Uterus (tissue), 4 donors: ENCODE measurements at places on chromosomes 16 and 17.

DNA sequence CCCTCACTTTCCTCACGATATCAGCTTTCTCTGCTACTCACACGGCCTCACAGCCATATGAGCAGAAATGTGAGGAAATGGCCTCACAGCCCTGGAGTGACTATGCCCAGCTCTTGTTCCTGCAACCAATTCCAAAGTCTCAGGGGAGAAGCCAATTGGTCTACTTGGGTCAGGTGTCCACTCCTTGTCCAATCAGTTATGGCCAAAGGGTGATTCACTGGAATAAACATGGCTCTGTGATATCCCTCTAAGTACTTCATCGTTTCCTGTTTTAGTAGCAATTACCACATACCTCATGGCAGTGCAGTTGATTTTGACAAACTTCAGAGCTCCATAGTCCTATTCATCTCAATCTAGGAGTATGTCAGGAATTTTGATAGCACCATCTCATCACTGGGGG is 195.4 kb downstream of the KATNIP start:
- no peak for DNase-seq

DNA sequence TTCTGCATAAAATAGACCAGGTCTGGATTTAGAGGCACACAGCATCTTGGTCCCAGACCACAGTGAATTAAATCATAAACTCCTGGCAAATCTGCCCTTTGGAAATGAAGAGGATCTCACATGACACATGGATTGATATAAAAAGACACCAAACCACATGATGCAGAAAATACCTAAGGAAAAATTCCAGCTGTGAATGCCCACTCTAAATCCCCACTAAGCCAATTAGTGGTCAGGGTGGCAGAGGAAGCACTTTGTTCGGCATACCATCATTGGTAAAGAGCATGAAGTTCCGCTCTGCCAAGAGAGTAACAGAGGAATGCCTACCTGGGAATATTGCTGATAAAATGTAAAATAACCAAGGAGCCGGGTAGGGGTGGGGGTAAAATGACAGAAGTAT is 32.4 kb upstream of the NOL11 start:
- no peak for DNase-seq

GRCh38 chr16:593406-593805 is 3.5 kb downstream of the RAB40C start:
- DNase-seq: no peak

DNA sequence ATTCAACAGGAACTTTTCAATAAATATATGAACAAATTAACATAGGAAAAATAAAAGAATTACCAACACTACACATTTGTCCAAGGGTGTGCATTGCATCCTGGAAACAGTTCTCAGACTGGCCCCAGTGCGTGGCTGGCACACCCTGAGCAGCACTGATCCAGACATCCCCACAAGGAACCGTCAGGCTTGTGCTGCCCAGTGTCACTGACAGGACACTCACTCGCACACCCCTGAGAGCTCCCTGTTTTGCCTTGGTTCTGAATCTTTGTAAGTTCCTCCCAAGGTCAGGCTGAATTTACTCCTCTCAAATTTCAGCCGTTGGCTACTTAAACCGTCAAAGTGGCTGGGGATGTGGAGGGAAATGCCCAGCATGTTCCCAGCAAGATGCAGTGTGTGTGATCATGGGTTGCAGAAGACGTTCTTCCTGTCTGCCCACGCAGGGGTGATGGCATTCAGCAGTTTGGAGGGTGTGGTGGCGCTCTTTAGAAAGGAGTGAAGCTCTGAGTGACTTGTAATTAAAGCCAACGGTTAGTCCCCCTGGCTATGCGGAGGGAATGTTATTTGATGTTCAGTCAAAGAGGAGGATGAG is 1.7 kb downstream of the MT2A start:
- peak; percentile 47 for DNase-seq

DNA sequence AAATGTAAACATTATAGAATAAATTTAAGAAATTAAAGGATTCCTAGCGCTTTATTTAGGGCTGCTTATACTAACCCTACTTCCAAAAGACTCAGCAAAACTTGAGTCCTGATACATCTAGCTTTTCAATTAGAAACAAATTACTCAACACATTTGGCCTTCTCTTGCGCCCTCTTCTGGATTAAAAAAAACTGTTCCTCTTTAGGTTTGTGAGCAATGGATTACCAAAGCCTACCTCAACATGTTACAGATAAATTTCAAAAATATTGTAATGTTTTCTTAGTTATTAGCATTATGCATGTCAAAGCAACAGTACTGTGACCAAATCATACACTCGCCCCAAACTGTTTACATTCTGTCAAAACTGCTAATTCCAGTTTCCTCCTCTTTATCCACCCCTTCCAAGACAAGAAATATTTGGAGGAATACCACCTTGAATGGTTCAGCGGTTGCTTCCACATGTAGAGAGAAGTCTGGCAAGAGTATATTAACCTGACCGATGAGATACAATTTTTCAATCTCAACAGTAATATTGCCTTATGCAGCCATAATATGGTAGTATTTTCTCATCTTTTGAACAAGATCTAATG is 2.7 kb downstream of the NUFIP2 start:
- no peak for DNase-seq

DNA sequence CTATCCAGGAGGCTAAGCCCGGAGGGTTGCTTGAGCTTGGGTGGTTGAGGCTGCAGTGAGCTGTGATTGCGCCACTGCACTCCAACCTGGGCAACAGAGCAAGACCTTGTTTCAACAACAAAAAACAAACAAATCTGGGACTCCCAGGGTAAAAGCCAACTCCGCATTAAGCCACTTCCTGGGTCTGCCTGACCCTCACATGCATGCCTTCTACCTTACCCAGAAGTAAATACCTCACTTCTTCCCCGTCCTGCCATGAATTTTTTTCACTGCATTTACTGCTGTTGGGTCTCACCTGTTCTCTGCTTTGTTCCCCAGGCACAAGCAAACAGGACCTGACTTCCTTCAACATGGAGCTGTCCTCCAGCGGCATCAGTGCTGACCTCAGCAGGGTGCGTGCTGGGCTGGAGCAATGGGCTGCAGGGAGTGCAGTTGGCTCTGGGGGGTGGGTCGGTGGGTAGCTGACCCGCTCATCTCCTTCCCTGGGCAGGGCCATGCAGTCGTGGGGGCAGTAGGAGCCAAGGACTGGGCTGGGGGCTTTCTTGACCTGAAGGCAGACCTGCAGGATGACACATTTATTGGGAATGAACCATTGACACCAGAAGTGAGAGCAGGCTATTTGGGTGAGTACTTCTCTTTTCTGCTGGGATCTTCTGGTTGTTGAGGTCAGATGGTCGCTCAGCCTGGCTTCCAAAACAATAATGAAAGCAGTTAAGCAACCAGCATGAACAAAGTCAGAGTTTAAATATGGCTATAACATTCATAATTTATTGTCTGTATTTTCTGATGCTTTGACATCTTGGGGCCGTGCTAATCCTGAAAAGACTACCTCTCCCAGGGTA is 16.4 kb downstream of the ITGAL start:
- no peak for DNase-seq

DNA sequence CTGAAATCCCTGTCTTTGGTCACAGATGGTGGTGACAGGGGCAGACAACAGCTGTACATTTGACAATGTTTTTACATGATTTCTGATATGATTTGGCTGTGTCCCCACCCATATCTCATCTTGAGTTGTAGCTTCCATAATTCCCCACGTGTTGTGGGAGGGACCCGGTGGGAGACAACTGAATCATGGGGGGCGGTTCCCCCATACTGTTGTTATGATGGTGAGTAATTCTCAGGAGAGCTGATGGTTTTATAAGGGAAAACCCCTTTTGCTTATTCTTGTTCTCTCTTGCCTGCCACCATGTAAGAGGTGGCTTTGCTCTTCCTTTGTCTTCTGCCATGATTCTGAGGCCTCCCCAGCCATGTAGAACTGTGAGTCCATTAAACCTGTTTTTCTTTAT is 353.9 kb downstream of the CPPED1 start:
- no peak for DNase-seq

GRCh38 chr17:83186226-83186625 is 106.8 kb downstream of the METRNL start:
- no peak for DNase-seq

DNA sequence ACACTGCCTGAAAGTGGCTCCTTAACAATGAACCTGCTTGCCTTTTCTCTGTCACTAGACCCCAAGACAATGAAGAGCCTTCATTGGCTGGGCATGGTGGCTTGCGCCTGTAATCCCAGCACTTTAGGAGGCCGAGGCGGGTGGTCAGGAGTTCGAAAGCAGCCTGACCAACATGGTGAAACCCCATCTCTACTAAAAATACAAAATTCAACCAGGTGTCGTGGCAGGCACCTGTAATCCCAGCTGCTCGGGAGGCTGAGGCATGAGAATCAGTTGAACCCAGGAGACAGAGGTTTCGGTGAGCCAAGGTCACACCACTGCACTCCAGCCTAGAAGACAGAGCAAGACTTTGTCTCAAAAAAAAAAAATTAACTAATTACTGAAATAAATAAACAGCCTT is 45.3 kb upstream of the SEC14L1 start:
- no peak for DNase-seq

DNA sequence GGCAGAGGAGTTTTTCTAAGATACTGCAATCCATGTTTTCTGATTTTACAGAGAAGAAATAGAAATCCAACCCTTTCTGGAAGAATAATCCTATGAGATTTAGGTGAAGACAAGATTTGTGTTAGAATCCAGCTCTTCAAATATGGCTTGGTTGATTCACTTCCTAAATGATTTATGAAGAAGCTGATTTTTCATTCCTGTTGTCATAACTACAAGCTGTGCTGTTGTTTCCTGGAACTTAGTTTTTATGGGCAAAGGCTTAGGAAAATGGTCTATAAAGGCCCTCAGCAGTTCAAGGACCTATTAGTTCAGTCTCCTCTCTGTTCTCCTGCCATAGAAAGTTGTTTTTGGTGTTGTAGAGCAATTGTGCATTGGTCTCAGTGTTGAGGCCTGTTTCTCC is 174.2 kb upstream of the FAM20A start:
- DNase-seq: no peak

GRCh38 chr17:70067134-70067533 is 7.9 kb upstream of the KCNJ16 start:
- DNase-seq: no peak

GRCh38 chr16:10979717-10980601 is 35.6 kb downstream of the CLEC16A start:
- DNase-seq: peak; percentile 78
